ENCODE measurements at places on chromosomes 2 and 18.

GRCh38 chr2:162838136-162838497 is 450 bp downstream of the KCNH7 start:
- no peak for DNase-seq

- no peak for DNase-seq
Observed at GRCh38 chr18:25180973-25181548, 170.9 kb downstream of the ZNF521 start.

DNA sequence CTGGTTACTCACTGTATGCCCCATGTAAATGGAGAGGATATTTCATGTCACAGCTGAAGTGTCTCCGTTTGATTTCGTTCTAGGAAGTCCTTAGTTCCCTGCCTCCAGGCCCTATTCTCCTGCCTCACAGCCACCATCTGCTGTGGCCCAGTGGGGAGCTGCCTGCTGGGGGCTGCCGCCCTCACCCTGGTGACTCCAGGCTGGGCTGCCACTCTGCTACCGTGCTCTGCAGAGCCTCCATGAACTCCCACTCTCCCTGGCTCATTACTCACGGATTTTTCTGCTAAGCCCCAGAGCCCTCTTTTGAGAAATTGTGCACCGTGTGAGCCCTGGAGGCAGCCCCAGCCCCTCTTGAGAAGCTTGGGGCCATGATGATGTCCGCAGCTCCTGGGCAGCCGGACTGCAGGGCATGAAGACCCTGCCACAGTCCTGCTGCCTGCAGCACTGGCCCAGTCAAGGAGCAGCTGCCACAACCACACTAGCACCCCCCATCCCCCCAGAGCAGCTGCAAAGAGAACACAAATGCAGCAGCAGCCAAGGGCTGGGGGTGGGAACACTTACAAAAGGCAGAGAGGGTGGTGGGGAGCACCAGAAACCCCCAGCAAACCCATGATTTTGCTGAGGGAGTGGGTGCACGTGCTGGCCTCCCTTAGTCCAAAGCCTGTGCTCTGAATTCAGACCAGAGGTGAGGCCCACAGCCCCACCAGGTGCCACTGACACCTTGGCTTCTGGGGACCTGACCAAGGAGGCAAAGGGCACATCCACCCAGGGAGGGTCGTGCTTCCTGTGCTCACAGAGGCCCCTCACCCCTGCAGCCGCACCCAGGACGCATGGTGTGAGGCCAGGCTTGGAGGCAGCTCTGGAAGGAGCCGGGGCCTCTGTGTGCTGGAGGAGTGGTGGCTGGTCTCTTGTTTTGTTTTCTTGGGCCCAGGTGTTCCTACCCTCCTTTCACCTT is 270.2 kb upstream of the RAB6C start:
- DNase-seq, result no peak

DNA sequence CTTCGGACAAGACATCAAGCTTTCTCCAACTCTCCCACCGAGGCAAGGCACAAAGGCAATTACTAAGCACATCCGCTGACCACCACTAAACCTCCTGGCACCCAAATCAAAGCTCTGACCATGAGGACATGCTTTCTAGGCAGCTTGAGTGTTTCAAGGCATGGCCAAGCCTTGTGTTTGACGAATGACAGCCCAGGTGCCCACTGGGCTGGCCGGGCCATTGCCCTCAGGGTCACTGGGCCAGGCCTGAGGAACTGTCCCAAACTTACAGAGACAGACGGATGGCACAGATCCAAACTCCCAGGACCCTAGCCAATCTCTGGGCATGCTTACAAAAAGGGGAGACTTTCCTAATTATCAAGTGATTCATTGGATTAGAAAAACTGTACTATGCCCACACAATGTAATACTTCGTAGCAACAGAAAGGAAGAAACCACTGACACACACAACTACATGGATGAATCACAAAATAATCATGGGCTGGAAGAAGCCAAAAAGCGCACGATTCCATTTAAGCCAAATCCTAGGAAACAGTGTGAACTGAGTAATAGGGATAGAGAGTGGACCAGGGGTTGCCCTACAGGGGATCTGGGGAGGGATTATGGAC is 20.2 kb downstream of the CRACDL start:
- DNase-seq, result no peak

DNA sequence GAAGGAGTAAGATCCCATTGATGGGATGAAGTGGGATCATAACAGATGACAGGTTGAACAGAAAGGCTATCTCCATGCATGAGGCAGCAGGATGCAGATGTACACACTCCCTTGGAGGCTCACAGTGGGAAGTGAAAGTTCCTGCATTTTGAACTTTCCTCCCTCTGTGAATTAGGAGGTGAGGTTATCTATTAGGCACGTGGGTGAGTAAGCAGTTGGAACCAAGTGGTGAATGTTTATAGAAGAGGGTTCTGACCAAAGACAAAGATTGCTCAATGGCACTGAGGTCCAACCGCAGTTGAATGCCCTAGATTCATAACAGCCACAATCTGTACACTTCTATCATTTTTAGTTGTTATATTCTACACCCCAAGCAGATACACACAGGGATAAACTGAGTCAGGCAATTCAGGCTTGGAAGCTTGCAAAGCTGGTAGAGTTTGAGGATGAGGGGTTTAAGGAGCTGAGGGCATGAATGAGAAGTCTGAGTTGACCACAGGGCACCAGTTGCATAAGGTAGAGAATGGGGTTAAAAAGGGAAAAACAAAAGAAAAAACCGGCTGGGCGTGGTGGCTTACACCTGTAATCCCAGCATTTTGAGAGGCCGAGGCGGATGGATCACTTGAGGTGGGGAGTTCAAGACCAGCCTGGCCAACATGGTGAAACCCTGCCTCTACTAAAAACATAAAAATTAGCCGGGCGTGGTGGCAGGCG is 7.1 kb upstream of the KCMF1 start:
- DNase-seq, result peak; percentile 95

- DNase-seq, result no peak
Observed at GRCh38 chr2:7264791-7265190, 347.6 kb downstream of the RNF144A start.

DNA sequence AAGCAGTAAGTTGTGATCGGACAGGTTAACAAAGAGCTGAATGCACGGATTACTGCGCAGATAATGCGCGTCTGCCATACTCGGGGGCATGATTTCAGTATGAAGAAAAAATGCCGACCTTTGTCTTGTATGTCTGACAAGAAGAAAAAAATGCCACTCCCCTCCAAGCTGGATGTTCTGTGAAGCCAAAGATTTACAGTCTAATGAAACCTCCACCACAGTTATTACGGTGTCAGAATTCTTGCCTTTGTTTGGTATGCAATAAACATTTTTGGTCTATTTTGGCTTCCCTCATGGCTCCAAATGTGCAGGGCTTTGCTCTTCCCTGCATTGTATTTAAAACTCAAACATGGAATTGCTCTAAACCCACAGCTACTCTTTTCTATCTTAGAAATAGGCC is 72.2 kb upstream of the THUMPD2 start:
- DNase-seq, result no peak

DNA sequence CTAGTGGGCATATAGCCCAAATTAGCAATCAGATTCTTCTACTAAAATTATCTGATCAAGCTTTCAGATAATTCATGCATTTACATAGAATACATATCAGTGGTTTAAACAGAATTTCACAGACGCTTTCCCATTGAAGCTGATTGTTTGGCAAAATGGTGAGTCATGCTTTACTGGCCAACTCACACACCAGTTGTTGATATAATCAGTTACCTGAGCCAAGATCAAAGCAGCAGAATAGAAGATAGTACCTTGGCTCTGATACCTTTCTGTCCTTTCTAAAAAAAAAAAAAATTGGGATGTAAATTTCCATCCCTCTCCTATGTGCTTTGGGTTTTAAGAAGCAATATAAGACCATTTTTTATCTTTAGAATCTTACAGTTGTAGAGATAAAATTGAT is 178.0 kb downstream of the MCFD2 start:
- DNase-seq, result no peak

DNA sequence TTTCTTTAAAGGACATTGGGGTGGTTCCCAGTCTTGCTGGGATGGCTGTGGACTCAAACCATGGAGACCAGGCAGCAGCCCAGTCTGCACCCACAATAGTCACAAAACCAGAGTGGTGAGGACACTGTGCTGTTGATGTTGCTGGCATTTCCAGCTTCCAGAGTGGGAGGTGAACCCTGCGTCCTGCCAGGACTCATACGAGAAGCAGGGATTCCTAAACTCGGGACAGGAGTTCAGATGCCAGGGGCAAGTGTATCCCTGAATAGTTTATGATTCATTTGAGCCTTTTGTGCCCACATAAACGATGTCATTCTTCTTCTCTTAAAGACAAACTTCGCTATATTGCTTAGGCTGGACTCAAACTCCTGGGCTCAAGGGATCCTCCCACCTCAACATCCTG is 62.8 kb downstream of the TCF7L1 start:
- DNase-seq, result no peak

- DNase-seq, result no peak
Observed at GRCh38 chr2:7744827-7745226, 827.6 kb downstream of the RNF144A start.

DNA sequence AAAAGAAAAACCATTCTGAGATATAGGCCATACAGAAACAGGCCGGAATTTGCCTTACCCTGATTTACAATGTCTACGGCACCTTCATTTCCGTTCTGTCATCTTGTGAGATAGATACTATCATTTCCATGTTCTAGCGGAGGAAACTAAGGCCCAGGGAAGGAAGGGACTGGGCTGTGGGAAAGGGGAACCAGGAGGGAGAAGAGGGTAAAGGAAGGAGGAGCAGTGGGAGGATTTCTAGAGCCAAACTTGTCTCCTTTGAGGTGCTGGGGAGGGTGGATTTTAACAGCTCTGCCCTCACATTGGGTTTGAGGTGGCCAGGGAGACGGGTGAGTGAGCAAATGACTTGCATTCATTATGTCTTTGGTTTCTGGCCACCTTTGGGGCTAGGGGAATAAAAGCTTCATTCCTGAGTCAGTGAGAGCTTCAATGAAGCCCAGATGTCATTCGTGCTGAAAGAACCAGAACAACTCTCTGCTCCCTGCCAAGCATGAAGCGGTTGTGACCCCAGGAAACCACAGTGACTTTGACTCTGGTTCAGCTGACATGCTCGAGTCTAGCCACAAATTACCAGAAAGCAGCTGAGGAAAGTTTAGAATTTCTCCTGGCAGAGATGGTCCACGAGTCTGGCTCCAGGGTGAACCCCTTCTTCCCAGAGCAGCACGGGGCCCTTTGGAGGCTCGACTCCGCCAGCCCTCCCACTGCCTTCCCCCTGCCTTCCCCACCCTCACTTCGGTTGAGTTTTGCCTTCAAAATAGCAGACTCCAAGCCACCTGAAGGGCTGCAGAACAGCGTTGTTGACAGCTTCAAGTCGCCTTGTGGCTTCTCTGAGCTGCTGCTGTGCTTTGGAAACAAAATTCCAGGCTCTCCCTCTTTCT is 3.8 kb downstream of the ACTG2 start:
- peak; percentile 18 for DNase-seq

DNA sequence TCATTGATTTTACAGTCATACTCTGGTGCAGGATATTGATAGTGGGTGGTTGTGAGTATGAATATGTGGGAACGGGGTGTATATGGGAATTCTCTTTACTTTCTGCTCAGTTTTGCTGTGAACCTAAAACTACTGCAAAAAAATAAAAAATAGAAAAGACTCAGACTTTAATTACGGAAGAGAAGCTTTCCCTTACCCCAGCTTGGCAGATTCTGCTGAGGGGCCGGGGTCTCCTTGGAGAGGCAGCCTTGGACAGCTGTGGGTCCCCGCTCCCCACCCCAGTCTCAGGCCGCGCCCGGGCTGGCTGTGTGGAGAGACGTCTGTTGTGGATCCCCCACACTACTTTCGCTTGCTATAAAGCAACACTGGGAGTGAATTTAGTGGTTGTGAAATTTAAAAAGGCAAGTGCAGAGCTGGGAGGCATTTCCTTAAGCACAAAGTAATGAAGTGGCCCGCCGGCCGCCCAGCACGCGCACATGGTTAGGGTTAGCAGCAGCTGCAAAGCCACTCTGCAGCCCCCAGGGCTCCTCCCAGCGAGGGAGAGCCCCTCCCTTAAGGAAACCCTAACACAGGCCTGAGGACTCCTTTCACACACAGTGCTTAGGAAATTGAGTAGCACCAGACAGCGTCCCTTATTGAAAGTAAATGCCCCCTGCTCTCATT is 102.4 kb downstream of the DDX1 start:
- no peak for DNase-seq

DNA sequence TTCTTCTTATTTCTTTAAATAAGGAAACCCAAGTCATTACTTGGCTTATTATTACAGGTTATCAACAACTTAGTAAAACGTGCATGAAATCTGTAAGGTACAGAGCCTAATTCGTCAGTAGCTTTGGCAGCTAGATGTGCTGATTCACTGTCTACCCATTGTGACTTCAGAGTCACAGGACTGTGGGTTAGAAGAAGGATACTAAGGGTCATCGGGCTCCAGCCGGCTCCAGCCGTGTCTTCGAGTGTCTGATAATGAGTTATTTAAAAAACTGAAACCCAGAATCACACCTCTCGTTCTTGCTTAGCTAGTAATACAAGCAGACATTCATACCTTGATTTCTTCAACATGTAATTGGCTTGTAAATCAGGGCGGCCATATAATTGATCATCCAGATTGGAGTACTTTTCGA is 170.5 kb downstream of the FMNL2 start:
- peak; percentile 78 for DNase-seq

- DNase-seq, result no peak
Observed at GRCh38 chr2:176118601-176119339, 2.2 kb downstream of the HOXD10 start.

GRCh38 chr18:12015416-12016062 is 34.2 kb downstream of the IMPA2 start:
- DNase-seq, result no peak

DNA sequence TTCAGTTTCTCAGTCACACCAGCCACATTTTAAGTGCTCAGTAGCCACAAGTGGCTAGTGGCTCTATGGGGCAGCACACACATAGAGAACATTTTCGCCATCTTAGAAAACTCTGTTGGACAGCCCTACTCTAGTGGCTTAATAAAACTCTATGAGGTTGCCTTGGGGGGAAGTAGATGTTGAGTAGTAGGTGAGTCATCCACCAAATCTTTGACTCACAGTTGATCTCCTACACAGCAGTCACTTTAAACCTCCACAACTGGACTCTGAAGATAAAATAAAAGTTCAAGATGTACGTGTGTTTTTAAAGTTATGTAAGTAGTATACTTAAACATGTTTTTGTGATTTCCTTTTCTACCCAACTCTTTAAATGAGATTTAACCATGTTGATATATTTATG is 379.0 kb downstream of the SETBP1 start:
- peak; percentile 78 for DNase-seq

DNA sequence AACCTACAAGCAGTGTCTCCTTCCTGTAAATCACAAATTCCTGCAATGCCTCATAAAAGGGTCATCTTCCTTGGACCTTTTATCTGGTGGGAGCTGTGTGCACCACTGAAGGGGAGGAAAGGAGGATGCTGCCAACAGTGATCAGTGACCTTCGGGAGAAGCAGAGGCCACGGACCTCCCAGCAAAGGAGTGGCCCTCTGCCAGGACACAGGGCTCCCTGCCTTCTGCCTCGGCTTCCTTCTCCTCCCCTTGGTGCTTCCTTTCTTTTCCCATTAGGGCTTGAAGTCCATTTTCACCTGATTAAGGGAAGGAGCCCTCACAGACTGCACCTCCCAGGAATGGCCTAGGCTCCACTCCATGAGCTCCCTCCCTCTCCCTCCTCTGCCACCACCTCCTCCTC is 85.3 kb upstream of the ITGA6 start:
- no peak for DNase-seq

GRCh38 chr2:160352500-160352899 is 141.1 kb downstream of the RBMS1 start:
- DNase-seq, result peak; percentile 91

- no peak for DNase-seq
Observed at GRCh38 chr2:33730804-33731203, 131.7 kb upstream of the FAM98A start.

- no peak for DNase-seq
Observed at GRCh38 chr2:144595686-144596072, 75.8 kb upstream of the ZEB2 start.

All from mesenchymal stem cell (in vitro differentiated cells and primary cell).